T-helper 17 cell (primary cell): ENCODE measurements at places on chromosomes 2 and 18. TPM values are rescaled to one million over a fixed set of nuclear protein-coding genes. Genes with fewer than 3 reads are reported as not detected.

DNA sequence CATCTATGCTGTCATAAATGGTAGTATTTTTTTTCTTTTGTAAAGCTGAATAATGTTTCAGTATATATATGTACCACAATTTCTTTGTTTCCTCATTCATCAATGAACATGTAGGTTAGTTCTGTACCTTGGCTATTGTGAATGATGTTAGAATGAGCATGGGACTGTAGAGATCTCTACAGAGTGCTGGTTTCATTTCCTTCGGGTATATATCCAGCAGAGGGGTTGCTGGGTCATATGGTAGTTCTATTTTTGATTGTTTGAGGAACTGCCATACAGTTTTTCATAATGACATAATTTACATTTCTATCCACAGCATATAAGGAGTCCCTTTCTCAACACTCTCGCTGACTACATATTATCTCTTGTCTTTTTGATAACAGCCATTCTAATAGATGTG, 243.5 kb downstream of the CDH7 start:
- DNase-seq: no peak

- no peak for DNase-seq
Measured at GRCh38 chr2:167787021-167787420, 460.4 kb downstream of the STK39 start.

DNA sequence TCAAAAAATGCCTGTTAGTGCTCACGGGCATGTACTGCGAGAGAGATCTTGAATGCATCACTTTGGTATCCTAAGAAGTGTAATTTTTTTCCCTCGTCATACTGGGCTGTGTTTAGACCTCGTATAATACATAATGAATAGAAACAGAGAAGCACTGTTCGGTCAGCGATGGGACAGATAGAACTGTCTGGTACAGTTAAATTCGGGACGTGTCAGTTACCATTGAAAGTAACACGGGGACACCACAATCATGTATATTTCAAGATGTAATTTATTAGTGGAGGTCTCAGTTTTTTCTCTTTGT, 1.8 kb downstream of the PKP4 start:
- no peak for DNase-seq

Gene SCYGR4
- total RNA-seq: 0.99 TPM

DNA sequence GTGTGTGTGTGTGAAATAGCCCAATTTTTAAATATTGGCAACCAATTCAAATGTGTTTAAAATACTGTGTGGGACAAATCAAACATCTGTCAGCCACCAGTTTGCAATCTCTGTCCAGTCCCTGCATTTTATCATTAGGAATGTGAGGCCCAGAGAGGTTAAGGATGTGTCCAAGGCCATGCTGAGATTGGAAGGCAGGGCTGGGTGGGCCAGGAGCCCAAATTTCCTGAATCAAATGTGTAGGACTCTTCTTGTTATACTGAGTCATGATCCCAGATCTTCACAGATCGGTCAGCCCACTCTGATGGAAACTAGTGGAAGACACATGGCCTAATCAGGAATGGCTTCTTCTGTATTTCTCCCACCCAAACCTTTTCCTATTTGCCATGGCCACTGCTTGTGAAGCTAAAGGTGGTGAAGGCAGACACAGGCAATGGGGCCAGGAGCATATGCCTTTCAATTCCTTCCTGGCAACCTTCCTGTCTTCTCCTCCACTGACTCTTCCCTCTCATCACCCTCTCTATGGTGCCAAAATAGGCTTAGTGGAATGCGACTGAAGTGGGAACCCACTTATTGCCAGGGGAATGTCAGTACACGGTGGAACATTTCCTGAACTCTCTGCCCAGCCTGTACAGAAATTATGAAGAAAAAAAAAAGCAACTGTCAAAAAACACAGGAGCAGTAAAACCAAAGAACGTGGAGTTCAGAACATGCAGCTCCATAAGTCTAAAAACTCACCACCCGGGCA, 35.5 kb downstream of the ZEB2 start:
- no peak for DNase-seq

GRCh38 chr2:20016346-20016745, 3.9 kb upstream of the MATN3 start:
- no peak for DNase-seq

Gene TMEM169
- total RNA-seq: 1.6 TPM

DNA sequence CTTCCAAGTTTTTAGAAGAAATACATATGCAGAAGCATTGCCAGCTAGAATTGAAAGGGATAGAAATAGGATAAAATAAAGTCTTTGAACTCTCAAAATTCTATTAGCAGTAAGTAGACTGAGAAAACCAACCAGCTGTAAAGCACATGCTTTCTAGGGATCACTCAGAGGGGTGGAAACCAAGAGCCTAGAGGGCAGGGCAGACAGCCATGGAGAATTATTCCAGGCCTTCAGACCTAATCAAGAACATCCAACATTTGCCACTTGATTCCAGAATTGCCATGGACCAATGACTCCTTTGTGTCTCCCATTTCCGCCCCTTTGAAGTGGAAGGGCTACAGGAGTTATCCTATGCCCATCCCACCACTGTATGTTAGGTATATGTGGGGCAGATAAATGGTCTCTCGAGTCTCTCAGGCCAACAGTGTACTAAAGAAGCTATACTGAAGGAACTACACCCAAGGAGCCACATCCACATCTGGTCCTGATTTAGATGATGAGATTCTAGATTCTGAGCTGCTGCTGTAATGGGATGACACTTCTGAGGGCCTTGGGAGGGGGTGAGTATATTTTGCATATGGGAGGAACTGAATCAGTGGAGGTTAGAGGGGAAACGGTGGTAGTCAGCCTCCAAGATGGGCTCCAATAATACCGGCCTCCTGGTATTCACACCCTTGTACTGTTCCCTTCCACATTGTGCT, 4.0 kb downstream of the FARSB start:
- DNase-seq: no peak

- no peak for DNase-seq
Measured at GRCh38 chr2:145067549-145068030, 547.7 kb upstream of the ZEB2 start.

DNA sequence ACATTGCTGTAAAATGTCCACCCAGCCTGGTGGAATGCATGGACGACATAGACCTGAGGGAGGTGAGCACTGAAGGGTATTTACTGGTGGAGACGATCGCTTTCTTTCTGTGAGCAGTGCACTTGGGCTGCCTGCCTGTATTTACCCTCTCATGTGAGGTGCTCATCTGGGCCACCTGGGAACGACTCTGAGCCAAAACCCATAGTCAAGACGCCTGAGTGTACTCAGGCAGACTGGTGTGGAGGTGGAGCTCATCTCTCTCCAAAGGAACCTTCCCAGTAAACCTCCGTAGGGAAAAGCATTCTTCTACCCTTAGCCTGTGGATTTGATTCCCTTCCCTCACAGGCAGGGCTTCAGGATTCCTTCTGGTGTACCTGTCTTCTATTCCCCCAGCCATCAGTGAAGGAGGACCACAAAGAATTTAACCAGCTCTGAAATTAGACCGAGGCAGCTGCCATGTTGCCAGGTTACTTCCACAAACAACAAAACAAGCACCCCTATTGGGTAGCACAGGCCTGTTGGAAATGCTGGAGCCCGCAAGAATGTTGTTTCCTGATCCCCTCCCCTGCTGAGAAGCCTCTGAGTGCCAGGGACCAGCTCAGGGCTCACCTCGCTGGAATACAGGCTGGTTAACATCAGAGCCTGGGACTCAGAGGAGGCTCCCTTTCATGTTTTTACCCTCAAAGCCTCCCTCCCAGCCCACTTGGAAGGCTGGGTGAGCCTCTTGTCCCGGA, 47.5 kb upstream of the TXNDC2 start:
- DNase-seq: no peak

GRCh38 chr18:58045242-58046092, 1.4 kb downstream of the NEDD4L start:
- DNase-seq: peak; percentile 31

Gene LAMA3
- total RNA-seq: 0.07 TPM

DNA sequence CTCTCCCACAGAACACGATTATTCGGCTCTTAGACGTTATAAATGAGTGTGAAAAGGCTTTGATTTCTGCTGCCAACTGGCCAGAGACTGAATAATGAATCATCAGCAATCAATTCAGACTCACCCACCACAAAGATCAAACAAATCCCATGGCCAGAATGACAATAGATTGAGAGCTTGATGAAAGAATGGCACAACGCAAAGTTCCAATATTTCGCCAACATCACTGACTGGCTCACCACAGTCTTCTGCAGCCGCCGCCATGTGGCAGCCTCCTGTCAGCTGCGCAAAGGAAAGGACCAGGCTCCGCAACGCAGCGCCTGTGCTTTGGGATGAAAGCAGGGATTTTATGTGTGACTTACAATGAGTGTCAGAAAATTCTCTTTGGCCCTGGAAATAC, 104.4 kb upstream of the SOX11 start:
- DNase-seq: no peak

DNA sequence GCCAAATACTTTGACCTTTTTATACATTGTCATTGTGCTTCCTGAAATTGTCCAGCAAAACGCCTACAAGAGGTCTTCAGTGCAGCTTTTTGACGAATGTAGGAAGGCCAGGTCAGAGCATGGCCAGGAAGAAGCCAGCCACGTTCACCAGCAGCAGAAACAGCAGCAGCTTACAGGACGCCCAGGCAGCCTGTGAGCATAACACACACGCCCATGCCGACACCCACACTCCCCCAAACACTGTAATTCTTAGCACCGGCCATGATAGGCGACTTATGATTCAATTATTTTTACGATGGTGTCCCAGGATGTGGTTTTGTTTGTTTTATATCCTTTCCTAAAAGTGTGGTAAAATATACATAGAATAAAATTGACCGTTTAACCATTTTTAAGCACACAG, 249.1 kb upstream of the SALL3 start:
- DNase-seq: no peak

Gene ASPRV1
- total RNA-seq: 1.7 TPM

Gene GCG
- total RNA-seq: not detected

Gene CNDP1
- total RNA-seq: 0.20 TPM

Gene ANKAR
- 10.0 TPM for total RNA-seq

GRCh38 chr18:59718108-59718463, 20.9 kb upstream of the CCBE1 start:
- no peak for DNase-seq

GRCh38 chr2:97654791-97655190, 8.9 kb downstream of the COX5B start:
- DNase-seq: no peak

Gene RUFY4
- 0.77 TPM for total RNA-seq

Gene MAP3K19
- total RNA-seq: not detected

Gene PKDCC
- 1.2 TPM for total RNA-seq

DNA sequence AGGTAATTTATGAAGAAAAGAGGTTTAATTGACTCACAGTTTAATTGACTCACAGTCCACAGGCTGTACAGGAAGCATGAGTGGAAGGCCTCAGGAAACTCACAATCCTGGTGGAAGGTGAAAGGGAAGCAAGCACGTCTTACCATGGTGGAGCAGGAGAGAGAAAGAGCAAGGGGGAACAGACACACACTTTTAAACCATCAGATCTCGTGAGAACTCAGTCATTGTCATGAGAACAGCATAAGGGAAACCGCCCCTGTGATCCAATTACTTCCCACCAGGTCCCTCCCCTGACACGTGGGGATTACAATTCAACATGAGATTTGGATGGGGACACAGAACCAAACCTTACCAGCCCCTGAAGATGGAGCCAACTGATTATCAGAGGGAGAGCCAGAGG, 11.2 kb upstream of the PUM2 start:
- no peak for DNase-seq

DNA sequence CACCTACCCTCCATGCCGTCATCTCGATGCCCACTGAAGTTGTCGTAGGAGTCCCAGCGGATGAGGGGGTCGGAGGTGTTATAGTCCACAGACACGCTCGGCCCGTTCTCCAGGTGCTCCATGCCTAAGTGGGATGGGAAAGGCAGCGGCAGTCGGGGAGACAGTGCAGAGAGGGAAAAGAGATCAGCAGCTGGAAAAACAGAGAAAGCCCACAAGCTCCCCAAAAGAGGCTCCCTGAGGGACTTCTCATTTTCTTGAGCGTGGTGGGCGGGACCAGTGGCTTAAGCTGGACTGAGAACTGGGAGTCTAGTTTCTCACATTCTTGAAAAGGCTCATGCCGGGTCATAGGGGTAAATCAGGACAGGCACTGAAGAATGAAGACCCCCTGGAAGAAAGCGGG, 121.9 kb downstream of the TNS1 start:
- no peak for DNase-seq

DNA sequence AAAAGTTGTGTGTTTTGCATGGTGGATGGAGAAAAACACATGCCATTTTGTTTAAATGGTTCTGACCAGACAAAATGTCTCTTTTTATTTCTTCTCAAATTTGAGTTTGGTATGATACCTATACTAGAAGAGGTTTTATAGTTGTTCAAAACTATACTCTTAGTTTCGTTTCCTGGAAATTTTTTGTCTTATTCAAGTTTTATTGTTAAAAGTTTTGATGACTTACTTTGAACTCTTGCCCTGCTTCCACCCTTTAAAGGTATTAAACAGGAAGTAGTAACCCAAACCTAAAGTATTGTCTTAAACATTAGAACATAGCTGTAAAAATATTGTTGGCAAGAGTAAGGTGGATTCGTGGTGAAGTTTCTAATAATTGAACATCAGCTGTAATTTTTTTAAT, 98.2 kb downstream of the BABAM2 start:
- no peak for DNase-seq

GRCh38 chr2:200443916-200444315, 66.0 kb downstream of the KCTD18 start:
- no peak for DNase-seq

DNA sequence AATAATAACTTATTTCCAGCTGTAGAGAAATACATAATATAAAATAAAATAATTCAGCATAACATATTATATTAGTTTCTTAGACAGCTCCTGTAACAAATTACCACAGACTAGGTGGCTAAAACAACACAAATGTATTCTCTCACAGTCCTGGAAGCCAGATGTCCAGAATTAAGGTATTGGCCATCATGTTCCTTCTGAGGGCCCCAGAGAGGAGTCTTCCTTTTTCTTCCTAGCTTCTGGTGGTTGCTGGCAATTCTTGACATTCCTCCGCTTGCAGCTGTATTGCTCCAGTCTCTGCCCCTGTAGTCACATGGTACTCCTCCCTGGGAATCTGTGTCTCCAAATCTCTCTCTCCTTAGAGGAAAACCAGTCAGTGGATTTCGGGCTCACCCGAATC, 146.8 kb downstream of the RBM43 start:
- no peak for DNase-seq

DNA sequence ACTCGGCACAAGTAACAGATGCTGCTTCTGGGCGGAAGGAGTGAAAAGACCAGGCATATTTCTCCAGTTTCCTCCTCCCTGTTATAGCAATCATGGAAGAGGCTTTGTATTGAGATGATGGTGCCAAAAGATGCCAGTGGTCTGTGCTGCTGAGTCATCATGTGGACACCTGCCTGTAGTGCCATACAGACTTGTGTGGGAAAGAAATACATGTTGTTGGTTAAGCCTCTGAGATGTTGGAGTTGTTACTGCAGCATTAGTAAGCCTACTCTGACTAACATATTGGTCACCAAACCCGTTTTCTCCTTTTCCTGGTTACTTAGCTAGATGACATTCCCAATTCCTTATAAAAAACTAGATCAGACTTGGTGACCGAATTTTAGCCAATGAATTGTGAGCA, 356.9 kb downstream of the ZNF521 start:
- no peak for DNase-seq
